MM.1S (cell line): ENCODE measurements at places on chromosomes 4 and X.

DNA sequence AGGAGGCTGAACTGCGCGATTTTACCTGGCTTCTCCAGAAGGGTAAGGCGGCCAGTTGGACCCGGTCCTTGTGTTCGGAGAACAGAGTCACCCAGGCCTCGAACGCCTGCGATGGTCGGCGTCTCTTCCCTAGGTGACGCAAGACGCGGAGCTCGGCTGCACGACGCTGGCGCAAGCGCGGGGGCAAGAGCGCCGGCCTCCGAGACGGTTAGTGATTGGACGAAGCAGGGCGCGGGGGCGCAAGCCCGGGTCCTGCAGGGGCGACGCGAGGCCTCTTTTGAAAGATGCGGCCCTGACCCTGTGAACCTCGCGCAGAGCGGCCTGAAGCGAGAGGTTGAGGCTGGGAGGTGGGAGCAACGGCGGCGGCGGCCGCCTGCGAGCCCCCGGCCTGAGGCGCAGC is 428 bp downstream of the ADAD1 start:
- DNase-seq, result no peak

DNA sequence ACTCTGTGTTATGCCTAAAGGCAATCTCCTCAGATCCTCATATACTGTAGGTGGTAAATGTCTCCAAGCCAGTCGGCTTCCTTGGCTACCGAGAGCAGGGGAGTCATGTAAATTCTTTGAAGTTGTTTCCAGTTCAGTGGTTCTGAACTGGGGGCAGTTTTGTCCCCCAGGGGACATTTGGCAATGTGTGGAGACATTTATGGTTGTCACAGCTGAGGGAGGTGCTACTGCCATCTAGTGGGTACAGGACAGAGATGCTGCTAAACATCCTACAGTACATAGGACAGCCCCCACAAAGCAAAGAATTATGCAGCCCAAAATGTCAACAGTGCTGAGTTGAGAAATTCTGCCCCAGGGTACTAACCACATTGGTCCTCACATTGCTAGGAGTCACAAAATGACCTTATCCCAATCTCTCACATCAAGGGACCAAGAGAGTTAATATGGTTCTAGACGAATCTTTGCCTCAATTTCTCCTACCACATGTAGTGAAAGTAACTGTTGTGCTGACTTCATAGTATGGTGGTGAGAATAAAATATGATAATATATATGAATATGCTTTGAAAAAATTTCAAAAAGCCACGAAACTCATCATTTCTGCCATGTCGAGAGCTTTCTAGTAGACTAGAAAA is 104.4 kb upstream of the ARHGAP24 start:
- peak; percentile 34 for DNase-seq

GRCh38 chr4:144716778-144717177 is 70.8 kb downstream of the HHIP start:
- DNase-seq, result no peak

DNA sequence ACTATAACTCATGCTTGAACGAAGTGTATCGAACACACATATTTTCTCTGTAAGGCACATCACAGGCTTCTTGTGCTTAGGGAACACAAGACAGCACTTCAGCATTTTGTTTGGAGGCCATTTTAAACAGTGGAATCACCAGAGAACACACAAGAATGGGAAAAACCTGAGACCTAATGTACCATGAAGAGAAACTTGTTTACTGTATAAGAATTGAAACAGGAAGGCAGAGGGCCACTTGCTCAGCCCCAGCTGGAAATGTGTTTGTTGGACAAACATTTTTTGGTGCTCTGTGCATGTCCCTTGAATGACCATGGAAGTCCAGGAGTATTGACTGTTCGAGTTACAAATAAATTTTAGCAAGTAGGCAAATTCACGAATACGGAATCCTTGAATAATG is 47.5 kb downstream of the RAPGEF2 start:
- DNase-seq, result peak; percentile 9

DNA sequence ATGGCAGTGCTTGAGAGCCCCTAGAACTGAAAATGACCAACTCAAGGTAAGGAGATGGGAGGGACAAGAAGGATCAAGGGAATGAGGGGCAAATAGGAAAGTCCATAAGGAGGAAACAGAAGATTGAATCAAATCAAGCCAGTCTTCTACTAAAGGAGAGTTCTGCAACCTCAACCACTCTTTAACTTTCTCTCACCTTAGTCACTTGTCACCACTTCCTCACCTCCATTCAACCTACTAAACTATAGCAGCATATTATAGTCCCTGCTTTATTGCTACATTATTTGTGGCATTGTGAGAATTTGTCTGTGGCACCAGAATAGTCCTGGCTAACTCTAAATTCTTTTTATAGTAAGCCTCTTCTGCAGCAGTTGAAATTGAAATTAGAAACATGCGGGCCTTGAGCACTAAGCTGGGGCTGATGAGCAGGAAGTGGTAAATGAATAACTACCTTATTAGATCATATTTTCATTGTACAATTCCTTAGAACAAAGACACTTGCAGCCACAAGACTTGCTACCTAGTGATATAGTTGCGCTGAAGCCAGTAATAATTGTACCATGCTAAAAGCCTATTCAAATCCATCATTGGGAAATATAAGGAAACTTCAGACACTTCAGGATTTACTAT is 336.9 kb downstream of the ZNF674 start:
- peak; percentile 74 for DNase-seq

GRCh38 chr4:15396157-15396800 is 31.6 kb upstream of the C1QTNF7 start:
- DNase-seq, result peak; percentile 68

GRCh38 chrX:25873196-25873595 is 264.9 kb upstream of the MAGEB18 start:
- no peak for DNase-seq

DNA sequence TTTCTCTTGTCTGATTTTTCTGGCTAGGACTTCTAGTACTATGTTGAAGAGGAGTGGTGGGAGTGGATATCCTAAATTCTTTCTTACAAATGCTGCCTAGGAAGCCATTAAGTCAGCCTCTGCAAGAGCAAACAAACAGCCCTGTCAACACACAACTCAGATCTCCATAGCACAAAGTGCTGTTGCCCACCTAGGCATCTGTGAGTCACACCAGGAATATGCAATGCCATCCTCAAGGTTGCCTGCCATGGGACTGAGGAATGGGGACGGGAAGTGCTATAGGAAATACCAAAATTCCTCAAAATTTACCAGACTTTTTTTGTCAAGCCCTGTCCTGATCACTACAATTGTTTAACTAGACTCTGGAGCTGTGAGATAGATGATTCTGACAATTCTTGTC is 466.9 kb downstream of the FSTL5 start:
- DNase-seq, result no peak

GRCh38 chr4:47642985-47643760 is 158.1 kb downstream of the ATP10D start:
- DNase-seq, result no peak

DNA sequence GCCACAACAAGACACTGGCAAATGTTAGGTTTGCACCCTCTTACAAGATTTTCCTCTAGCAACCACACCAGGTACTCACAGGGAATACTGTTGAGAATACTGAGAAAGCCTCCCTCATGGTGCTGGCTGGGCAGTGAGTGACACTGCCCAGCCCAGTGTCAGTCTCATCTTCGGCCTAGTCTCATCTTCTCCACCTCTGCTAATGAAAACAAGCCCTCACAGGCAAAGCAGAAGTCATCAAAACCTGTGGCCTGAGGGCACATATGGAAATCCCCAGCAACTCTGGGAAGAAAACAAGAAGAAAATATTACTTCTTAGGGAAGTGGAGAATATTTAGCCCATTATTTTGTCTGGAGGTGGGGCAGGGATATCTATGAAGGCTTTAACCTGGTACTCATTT is 7.9 kb upstream of the ADAM29 start:
- no peak for DNase-seq
